Urothelium cell line (cell line): ENCODE measurements at places on chromosomes 2 and 18.

DNA sequence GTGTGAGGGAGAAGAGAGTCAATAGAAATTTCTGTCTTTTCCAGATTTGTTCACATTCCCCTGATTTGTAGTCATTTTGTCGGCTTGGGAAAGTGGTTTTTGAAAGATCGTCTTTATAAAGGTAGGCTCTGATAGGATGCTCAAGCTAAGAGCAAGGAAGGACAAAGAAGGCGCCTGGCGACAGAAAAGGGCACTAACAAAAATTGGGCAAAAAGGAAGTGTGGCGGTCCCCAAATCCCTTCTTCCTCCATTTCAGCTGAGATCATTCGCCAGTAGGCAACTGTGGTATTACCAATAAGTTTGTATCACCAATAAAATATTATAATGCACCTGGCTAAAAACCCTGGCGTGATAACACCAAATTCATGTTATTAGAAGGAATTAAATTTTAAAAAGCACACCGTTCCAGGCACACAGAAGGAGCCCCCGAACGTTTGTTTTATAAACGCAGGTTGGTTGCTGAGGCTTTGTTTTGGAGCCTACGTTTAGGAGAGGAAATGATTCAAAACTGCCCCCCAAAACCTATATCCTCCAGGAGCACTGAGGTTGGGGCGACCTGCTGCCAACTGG is 756 bp upstream of the PTPN4 start:
- DNase-seq: no peak

- DNase-seq: peak; percentile 48
Observed at GRCh38 chr18:31454066-31454708, 6.6 kb downstream of the DSG3 start.

- DNase-seq: no peak
Observed at GRCh38 chr2:238464389-238464788, 37.7 kb downstream of the ASB1 start.

- no peak for DNase-seq
Observed at GRCh38 chr2:33681364-33681757, 82.3 kb upstream of the FAM98A start.

- DNase-seq: no peak
Observed at GRCh38 chr2:67013821-67014220, 383.3 kb upstream of the ETAA1 start.

DNA sequence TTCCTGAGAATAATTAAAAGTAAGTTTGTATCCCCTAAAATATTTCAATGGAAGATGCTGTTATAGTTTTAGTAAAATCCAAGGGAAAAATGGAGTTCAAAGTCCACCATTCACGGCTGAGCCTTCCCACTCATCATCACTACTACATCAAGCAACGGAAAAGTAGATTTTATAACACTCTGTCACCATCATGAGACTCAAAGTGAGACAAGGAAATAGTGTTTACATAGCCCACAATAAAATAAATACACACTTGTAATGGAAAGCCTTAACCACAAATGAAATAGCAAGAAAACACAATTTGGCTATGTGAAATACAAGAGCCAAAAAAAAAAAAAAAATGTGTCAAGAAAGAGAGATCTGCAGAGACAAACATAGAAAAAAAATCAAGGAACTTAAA is 569.9 kb upstream of the REG3G start:
- DNase-seq: no peak

- DNase-seq: no peak
Observed at GRCh38 chr2:58553937-58554336, 312.8 kb upstream of the FANCL start.

- no peak for DNase-seq
Observed at GRCh38 chr2:118473846-118474540, 373.5 kb downstream of the EN1 start.

DNA sequence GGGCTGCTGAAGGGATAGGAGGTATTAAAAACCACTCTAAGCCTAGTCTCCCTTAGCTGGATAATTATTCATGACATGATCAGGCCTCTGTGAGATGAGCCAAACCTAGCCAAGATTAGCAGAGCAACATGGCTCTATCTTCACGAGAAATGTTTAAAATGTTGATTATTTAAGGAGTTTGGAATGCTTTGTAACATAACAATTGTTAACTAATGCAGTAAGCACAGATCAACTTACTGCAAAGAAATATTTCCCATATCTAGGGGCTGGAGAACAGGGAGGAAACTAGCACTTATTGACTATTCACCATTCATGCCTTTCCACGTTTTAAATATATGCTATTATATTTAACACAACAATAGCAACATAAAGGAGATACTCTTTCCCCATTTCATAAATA is 833.7 kb upstream of the CHAC2 start:
- no peak for DNase-seq

- no peak for DNase-seq
Observed at GRCh38 chr2:216774180-216774579, 78.8 kb upstream of the IGFBP5 start.

DNA sequence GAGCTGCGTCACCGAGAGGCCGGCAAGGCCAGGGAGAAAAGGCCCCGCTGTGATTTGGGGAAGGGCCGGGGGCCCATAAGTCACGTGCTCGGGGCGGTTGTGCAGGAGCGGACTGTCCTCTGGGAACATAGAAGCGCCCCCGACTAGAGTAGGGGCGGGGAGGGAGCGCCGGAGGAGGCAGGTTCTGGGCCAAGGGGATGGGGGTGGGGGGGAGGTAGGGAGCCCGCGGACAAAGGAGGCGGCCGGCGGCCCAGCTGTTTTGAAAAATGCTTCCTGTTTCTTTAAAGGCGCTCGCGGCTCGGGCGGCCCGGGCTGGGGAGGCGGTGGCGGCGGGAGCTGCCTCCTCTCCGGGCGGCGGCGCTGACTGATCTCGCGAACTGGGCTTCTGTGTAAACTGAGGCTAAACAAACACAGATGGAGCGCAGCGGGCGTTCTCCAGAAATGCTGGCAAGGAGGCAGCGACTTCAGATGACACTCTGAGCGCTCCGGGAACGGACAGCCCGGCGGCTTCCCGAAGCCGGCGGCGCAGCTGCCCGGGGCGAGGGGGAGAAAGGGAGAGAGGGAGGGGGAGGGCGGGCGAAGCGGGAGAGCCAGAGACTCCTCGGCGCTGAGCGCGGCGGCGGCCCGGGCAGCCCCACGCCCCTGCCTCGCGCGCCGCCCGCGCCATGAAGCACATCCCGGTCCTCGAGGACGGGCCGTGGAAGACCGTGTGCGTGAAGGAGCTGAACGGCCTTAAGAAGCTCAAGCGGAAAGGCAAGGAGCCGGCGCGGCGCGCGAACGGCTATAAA is at the start of gene ATOH8:
TSS of gene ATOH8 (plus strand) at position 467 of the 788 bp plus-strand sequence. CDS start at position 666, 199 bp downstream.
- no peak for DNase-seq

DNA sequence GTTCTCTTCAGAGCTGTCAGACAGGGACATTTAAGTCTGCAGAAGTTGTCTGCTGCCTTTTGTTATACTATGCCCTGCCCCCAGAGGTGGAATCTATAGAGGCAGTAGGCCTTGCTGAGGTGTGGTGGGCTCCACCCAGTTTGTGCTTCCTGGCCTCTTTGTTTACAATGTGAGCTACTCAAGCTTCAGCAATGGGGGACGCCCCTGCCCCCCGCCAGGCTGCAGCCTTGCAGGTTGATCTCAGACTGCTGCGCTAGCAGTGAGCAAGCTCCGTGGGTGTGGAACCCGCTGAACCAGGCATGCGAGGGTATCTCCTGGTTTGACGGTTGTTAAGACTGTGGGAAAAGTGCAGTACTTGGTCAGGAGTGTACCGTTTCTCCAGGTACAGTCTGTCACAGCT is 24.0 kb upstream of the PAIP2B start:
- no peak for DNase-seq

GRCh38 chr2:70723286-70723885 is 44.6 kb downstream of the ADD2 start:
- no peak for DNase-seq

- DNase-seq: no peak
Observed at GRCh38 chr2:101328474-101329007, 20.0 kb upstream of the RNF149 start.

DNA sequence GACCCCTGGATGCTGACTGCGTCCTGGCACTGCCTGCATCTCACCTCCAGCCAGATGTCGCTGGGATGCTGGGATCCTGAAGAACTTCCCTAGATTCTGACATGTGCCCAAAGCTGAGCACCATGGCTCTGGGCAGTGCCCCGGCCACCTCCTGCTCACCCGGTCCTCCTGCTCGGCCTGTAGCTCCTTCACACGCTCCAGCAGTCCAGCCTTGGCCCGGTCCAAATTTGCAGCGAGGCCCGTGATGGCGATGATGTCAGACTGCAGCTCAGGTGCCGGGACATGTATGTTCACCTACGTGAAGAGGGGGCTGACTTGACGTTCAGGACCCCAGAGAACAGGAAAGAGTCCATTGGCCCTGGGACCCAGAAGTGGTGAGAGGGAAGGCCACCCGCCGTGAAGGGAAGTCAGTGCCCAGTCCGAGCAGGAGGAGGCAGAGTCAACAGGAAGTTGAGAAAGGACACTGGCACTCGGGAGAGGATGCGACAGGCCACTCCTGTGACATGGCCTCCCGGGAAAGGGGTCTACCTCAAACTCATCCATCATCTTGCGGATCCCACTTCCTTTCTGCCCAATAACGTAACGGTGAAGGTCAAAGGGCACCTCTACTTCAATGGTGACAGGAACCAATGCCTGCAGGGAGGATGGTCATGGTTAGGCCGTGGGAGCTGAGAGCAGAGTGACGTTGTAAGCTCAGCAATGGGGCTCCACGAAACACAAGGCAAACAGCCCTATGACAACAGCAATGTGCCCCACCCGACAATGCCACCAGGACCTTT is 46.7 kb downstream of the ANO7 start:
- no peak for DNase-seq

DNA sequence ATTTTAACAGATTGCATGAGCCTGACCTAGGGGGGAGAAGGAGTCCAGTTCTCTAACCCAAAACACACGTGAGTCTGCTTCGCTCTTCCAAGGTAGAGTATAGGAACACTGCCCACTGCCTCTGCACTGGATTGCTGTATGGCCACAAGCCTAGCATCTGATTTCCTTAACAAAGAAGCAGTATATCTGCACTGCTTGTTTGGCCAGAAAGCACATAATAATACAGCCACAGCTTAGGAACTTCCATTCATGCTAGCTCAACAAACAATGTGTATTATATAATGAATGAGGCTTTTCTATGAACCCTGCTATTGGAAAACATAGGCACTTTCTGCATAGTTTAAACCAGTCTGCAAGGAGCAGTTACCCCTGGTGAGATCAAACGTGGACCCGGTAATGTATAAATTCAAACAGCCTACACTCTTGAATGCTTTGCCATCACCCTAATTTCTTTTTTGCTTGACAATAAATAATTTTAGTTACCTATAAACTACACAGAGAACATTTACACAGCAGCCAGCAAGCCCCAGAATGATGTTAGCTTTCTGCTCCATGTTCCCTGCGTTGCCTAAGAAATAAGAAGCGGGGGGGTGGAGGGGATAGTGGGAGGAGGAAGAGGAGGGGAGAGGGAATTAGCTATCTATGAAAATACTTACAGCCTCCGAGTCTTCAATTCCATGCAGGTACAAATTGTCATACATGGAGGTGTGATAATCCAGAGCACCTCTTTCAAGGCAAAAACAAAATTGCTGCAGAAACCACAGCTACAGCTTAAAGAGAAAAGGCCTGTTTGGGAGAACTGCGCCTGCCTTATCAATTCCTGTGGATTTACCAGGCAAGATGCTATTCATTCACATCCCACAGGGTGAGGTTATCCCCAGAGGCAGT is 125.6 kb downstream of the CACNB4 start:
- DNase-seq: no peak

- peak; percentile 31 for DNase-seq
Observed at GRCh38 chr2:222057347-222058073, 241.3 kb downstream of the PAX3 start.

GRCh38 chr2:21008014-21008789 is 35.7 kb downstream of the APOB start:
- DNase-seq: no peak

- peak; percentile 80 for DNase-seq
Observed at GRCh38 chr2:42102024-42102590, 54.3 kb downstream of the PKDCC start.

GRCh38 chr2:53442783-53443182 is 324.8 kb upstream of the CHAC2 start:
- DNase-seq: no peak

GRCh38 chr2:175205523-175205922 is 24.0 kb upstream of the ATP5MC3 start:
- peak; percentile 21 for DNase-seq

DNA sequence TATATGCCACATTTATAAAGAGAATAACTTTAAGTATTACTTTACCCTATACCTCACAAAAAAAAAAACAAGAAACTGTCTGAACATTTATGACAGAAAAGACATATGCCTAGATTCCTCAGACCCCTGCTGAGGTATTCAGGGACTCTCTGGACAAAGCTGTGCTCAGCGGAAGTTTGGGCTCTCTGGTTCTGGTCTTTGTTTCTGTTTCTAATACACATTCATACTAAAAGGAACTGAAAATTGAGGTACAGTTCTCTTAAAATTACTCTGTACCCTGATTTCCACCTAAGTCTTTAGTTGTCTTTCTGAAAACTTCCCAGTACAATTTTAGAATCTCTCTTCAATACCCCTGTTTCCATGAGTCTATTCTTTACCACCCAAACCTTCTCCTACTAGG is 160.3 kb downstream of the IKZF2 start:
- DNase-seq: no peak

GRCh38 chr2:160901613-160902012 is 258.6 kb upstream of the TANK start:
- no peak for DNase-seq

- no peak for DNase-seq
Observed at GRCh38 chr18:58788470-58788869, 76.2 kb upstream of the ZNF532 start.

DNA sequence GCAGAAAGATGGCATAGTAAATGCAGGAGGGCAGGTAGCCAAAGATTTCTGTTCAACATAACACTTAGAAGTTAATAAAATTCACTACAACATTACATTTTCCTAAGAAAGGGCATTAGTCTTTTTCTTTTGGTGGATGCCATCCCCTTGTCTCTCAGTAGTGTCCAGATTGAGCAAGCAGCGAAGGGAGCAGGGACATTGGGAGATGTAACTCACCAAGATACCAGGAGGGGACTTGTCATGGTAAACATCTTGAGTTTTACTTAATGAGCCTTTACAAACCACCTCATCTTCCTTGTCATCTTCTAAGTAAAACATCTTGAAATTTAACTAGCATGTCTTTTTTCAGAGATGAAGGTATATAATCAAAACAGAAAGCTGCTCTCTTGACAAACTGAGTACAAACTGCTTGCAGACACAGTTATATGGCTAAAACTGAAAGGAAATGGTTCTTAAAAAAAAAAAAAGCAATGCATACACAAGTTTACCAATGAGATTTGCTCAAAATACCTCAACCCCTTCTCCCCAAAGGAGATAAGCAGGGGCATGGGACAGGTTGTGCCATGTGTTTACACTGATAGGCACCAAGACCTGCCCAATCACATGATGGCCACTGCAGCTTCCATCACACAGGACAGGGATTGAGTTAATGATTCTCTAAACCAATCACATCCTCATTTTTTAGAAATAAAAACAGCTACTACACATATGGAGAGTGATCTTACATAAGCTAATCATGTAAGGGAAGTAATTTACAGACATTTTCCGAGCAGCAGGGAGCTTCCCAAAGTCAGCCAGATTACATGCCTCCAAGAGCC is 30.3 kb downstream of the LPIN2 start:
- DNase-seq: no peak

- no peak for DNase-seq
Observed at GRCh38 chr18:58453913-58454317, 175.0 kb downstream of the ALPK2 start.

GRCh38 chr2:51718881-51719280 is 686.9 kb upstream of the NRXN1 start:
- no peak for DNase-seq

GRCh38 chr2:113133704-113134598 is 6.6 kb downstream of the IL1RN start:
- no peak for DNase-seq
